ENCODE measurements at places on chromosomes 5 and 9.
A peak's percentile ranks its signal among the peaks of the same experiment; 100 is the strongest.

DNA sequence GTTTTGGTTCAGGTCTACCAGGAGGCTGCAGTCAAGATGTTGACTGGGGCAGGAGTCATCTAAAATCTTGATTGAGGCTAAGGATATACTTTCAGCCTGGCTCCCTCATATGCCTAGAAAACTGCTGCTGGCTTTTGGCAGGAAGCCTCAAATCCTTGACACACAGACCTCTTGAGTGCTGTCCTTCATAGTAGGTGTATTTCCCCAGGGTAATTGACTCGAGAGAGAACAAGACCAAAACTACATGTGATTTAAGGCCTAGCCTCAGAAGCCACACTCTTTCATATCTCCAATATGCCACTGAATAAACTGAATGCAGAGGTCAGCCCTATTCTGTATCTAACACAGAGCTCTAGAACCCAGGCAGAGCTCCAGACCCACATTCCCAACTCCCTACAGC, 402.3 kb upstream of the ADAMTS16 start:
- no peak for DNase-seq

DNA sequence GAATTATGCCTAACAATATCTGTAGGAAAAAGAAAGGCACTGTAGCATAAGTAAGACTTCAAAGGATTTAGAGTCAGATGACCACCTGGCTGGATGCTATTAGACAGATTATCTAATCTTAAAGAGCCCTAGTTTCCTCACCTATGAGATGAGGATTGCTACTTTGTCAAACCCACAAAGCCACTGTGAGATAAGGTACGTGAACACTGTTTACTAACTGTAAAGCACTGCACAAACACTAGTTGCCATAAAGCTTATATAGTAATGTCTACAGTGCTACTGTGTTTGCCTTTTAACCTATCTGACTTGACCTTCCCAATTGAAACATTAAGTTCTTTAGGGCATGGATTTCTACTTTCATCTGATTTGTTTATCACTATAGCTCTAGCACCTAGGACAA, 10.3 kb downstream of the TRMO start:
- DNase-seq = no peak

DNA sequence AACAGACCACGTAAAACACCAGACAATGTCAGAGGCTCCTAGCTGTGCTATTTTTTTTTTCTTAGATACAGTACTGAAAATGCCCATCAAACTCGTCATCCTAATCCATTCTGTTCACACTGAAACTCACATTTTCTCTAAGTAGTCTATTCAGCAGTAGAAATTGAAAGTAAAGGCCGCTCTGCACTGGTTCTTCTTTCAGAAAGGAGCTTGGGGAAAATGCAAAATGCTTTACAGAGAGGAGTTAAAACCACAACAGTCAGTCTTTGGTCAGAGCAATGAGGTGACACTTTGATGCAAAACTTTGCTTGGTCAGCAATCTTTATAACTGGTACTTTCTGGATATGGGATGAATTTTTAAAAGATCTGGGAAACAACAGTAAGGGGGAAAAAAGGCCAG, 43.8 kb upstream of the SUSD1 start:
- DNase-seq = no peak

DNA sequence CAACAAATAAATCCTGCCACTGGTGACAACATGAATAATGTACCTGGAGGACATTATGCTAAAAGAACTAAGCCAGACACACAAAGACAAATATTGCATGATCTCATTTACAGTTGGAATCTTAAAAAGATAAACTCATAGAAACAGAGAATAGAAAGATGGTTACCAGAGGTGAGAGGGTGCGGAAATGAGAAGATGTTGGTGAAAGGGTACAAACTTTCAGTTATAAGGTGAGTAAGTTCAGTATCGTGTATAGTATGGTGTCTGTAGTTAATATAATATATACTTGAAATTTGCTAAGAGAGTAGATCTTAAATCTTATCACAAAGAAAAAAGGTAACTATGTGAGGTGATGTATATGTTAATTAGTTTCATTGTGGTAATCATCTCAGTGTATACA, 63.3 kb downstream of the PRRC1 start:
- DNase-seq = no peak

DNA sequence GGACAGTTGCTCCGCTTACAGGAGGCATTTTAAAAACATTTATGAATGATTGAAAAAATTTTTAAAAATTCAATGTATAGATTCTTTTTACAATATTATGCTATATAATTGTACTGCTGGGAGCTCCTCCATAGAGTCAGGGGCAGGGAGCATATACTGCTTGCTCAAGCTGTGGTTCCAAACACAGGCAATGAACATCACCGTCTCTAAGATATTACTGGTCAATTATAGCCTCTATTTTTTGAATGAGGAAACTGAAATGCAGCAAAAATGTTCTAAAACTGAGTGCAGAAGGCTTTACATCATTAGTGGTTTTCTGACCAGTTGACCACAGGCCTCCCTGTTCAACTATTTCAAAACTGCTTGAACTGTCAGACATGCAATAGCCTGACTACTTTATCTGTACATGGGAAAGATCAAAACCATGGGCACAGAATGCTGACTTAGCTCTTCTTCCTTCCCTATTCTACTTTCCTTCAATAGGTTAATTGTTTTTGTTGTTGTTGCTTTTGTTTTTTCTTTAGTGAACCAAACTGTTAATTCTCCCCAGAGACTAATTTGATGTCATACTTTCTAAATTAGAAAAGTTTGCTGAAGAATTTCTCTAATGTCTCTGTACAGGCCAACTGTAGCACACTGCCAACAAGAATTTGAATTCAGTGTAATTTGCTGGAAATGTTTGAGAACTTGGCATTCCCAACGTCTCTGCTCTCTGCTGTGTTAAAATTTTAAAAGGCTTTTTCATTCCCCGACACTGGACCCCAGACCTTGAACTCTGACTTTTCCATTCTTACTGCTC, 107.6 kb upstream of the MPDZ start:
- DNase-seq = no peak

- DNase-seq = no peak
These were observed 112.6 kb downstream of the CACNA1B start for GRCh38 chr9:137989999-137990715.

DNA sequence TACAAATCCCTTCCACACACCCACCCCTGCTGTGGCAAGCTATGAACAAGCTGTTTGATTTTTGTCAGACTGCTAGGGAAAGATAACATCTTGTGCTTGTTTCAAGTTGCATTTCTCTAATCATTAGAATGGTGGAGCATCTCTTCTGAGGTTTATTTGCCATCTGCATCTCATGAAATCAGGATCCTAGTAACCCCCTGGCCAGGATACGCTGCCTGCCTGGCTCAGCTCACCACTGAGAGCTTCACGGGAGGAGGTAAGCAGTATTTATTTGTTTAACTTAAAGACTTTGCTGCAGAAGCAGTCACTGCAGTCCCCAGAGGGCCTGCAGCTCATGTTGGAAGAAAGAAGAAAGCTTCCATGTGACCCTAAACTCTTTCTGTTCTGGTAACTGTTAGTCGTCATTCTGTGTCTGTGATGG, 83.3 kb upstream of the CXCL14 start:
- no peak for DNase-seq

- DNase-seq = no peak
These were observed 167.2 kb downstream of the CACNA1B start for GRCh38 chr9:138044485-138045383.

- no peak for DNase-seq
These were observed 30.8 kb downstream of the ARHGAP26 start for GRCh38 chr5:142800776-142801494.

DNA sequence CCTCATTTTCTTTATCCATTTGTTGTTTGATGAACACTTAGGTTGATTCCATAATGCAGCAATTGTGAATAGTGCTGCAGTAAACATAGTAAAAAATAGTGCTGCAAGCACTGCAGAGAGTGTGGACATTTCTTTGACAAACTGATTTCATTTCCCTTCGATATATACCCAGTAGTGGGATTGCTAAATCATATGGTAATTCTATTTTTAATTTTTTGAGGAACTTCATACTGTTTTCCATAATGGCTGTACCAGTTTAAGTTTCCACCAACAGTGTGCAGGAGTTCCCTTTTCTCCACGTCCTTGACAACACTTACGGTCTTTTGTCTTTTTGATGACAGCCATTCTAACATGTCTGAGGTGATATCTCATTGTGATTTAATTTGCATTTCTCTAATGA, 138.2 kb upstream of the PLPPR1 start:
- DNase-seq = no peak

- DNase-seq = no peak
These were observed 38.9 kb upstream of the SLIT3 start for GRCh38 chr5:169339869-169340268.

- DNase-seq = no peak
These were observed 46.8 kb downstream of the FREM1 start for GRCh38 chr9:14863402-14863801.

DNA sequence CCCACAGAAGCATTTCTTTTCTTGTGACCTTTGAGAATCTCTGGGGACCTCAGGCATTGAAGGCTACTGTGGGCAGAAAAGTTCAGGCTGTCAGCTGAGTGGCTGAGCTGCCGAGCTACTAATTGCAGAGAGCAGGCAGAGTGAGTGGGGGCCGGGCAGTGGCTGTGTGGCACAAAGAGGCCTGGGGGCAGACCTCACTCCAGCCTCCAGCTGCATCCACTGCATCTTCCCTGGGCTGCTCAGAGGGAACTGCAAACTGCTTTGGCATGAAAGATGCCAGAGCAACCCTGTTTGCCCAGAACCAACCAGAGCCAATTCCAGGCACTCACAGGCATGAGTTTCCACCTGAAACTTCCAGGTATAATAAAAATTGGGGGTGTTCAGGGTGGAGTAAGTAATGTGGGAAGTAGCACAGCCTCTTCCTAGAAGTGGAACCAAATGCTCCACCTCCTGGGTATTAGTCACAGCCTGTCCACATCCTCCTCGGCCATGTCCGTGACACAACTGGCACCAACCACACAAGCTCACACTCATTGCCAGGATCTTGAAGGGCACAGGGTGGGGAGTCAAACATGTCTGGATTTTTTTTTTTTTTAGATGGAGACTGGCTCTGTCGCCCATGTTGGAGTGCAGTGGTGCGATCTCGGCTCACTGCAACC, 548.9 kb downstream of the BNC2 start:
- DNase-seq = peak; percentile 32

DNA sequence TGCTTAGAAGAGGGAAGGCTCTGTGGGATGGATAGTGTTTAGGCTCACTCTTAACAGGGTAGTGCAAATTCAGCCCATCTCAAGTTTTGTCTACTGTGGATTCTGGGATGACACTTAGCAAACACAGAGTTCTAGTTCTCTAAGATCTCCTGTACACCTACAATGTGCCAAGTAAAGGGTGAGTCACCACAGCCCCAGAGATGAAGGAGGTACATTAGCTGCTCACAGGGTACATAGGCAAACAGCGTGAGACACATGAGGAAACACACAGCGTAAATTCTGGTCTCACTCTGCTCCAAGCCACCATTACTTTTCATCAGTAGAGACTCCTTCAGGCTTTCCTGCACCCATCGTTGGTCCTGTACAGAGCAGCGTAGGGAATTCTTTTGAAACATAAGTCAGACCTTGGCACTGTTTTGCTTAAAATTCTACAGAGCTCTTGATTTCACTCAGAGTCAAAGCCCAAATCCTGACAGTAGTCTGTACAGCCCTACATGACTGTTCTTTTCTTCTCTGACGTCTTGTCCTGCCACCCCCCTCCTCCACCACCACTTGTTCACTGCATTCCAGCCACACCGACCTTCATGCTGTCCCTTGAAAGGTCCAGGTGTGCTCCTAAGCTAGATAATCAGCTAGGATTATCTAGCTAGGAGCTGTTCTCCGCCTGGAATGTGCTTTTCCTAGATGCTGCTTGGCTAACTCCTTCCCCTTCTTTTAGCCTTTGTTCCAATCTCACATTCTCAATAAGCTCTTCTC, 8.7 kb downstream of the ASTN2 start:
- peak; percentile 53 for DNase-seq

GRCh38 chr5:166523206-166523605, 1768.2 kb upstream of the WWC1 start:
- no peak for DNase-seq

DNA sequence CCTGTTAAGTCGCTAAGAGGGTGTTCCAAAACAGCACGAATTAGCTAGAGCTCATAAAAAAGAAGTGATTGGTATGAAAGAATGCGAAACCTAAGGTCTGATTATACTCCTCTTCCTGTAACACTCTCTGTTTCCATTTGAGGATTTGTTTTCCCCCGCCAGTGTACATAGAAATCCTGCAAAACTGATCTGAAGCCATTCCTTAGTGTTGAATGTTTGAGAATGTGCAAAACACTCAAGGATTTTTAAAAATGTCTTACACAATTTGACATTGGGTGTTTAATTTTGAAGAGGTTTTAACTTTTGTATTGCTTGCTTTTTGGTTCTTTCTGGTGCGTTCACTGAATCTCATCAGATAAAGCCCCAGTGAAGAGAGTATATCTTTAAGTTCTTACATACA, 105.3 kb downstream of the KCNN2 start:
- no peak for DNase-seq

- no peak for DNase-seq
These were observed 4.3 kb downstream of the RAI14 start for GRCh38 chr5:34660444-34660843.

DNA sequence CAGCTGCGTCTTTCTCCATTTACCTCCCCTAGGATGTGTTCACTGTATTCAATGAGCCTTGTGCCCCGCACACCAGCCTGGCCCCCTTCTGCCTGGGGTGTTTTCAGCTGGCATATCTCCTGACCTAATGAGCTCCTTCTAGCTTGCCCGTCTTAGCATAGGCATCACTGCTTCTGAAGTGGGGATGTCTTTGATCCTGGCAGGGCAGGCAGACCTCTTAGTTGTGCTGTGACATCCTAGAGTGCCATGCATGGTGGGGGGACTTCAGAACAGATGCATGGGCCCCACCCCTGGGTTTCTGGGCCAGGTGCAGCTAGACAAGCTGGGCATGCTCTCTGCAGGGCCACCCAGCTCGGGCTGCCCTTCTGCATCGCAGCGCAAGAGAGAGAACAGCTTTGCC, 172.7 kb downstream of the GADD45G start:
- DNase-seq = no peak

DNA sequence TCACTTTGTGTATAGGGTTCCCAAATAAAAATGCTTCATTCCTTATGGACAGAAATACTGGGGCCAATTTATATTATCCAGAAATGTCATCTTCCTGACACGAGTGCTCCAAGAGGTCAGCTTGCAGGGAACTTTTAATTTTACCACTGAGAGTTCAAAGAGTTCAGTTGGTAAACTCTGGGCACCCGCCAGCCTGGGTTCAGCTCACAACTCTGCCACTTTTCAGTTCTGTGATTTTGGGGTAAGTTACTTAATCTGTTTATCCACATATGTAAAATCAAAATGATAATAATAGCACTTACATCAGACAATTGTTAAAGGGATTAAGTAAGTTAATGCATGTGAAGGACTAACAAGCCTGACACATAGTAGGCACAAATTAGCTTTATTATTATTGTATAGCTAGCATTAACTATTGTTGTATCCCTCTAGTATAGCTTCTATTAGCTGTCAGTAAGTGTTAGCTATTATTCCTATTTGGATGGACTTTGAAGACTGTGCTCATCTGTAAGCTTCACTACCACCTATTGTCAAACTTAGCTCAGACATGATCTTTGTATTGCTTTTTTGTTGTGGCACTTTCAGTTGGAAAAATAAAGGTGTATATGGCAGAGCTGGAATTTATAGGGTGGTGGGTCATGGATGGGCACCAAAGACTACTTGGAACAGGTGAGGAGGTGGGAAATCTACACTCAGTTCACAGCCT, 1.6 kb downstream of the MEGF10 start:
- no peak for DNase-seq
